SK-N-DZ (cell line): ENCODE measurements at places on chromosomes 13 and 19.
A peak's percentile ranks its signal among the peaks of the same experiment; 100 is the strongest.

- no peak for DNase-seq
Observed at GRCh38 chr13:94239135-94239534, 240.3 kb downstream of the DCT start.

DNA sequence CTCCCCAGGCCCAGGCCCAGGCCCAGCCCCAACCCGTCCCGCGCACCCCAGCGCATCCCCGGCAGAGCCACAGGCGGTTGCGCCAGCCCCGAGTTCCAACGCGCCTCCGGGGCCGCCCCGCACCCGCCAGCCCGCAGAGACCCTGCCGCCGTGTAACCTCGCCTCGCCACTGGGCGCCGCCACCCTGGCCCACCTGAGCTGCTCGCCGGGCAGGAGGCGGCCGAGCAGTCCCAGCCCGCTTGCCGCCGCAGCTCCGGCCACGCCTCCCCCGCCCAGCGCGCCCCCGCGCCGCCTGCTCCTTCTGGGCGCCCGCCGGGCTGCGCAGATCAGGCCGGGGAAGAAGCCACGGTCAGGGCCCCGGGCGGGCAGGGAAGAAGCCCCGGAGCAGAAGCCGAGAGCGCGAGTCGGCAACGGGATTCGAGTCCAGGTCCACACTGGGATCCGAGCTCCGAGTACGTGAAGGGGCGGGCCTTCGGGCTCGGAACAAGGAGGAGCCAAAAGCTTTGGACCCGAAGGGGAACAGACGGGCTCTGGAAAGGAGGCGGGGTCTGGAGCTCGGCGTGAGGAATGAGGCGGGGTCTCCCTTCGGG lies at the start of gene MBOAT7:
Gene MBOAT7, minus strand, starts transcription at position 436 of the 590 bp plus-strand sequence. CDS start 1,072 bp downstream, outside the sequence.
- no peak for DNase-seq

- DNase-seq: no peak
Observed at GRCh38 chr19:11598103-11598483, 810 bp downstream of the ZNF627 start.

DNA sequence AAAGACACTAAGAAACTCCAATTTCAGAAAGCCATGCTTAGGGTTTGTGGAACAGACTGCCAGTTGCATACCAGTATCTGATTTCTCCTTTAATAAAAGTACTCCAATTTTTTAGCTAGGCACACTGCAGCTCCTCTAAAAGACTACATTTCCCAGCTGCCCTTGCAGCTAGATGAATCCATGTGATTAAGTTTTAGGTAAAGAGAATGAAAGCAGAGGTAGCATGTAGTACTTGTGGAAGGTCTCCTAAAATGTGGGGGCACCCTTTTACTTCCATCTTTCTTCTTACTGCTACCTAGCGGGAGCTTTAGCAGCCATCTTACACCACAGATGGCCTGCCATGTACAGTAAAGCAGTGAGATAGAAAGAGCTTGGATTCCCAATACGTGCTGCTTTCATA lies 33.0 kb upstream of the TSC22D1 start:
- no peak for DNase-seq

- no peak for DNase-seq
Observed at GRCh38 chr13:76157926-76158325, 521.8 kb downstream of the LMO7 start.

DNA sequence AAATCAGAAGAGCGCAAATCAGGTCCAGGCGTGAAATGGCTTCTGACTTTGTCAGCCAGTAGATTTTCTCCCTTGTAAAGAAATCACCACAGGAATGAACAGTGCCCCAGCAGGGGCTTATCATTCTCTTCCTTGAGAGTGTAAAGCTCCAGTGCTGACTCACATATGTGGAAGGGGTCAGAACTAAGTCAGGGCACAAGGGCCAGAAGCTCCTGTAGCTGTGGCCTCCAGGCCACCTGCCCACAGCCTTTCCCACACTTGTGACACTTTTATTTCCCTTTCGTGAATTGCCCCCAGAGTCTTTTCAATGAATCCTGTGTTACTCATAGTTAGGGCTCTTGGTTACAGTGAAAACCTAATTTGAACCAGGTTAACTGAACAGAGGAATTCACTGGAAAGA lies 99.6 kb downstream of the SUCLA2 start:
- DNase-seq: no peak

DNA sequence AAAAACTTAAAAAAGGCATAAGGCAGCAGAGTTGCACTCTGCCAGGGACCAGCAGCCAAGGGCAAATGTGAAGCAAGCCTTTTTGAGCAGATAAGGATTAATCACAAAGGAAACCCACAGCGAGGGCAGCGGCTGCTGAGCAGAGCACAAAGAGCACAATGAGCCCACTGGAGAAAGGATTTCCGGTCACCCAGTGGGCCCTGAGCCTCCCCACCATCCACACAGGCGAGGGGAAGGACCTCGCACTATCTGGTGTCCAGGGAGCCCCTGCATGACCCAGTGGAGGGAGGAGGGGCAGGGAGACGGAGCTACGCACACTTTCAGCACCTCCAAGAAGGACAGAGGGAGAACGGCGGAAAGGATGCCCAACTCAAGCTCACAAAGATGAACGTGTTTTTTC lies 40.0 kb downstream of the COL4A1 start:
- no peak for DNase-seq

- no peak for DNase-seq
Observed at GRCh38 chr13:90445179-90445578, 902.3 kb upstream of the MIR17HG start.

DNA sequence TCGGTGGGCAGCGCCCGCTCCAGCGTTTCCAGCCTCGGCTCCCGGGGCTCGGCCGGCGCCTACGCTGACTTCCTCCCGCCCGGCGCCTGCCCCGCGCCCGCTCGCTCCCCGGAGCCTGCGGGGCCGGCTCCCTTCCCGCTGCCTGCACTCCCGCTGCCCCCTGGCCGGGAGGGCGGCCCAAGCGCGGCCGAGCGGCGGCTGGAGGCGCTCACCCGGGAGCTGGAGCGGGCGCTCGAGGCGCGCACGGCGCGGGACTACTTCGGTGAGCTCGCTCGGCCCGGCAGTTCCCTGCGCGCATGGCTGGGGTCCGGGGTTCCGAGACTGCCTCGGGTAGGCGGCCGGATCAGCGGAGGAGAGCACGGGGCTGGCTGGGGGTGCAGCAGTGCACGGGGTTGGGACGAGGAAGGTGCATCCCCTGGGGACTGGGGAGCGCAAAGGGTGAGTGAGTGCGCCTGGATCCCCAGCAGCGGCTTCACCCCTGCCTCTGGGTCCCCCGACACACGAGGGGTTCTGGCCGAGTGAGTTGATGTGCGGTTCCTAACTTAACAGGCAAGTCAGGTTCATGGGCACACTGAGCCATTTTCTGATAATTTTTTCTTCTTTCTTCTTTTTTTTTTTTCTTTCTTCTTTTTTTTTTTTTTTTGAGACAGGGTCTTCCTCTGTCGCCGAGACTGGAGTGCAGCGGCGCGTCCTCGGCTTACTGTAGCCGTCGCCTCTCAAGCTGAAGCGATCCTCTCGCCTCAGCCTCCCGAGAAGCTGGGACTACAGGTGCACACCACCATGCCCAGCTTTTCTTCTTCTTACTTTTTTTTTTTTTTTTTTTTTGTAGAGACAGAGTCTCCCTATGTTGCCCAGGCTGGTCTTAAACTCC lies 1.1 kb downstream of the WTIP start:
- DNase-seq: no peak

DNA sequence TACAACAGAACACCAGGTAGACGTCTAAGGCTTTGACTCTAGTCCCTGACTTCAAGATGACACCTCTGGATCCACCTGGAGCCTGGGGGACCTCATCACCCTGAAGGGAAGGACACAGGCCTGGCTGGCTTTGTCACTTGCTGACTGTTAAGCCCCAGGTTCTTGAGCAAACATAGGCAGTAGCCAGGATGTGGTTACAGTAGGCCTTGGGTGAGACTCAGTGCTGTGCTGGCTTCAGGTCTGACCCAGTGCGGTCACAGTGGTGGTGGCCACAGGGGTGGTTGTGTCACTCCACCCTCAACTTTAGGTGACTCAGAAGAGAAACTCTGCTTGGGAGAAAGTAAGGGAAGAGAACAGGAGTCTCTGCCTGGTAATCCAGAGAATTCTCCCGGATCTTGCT lies 497.8 kb downstream of the UQCRFS1 start:
- DNase-seq: no peak

GRCh38 chr13:91313103-91313502 lies 34.4 kb upstream of the MIR17HG start:
- DNase-seq: peak; percentile 21

- no peak for DNase-seq
Observed at GRCh38 chr19:29139227-29139626, 73.7 kb downstream of the UQCRFS1 start.

- DNase-seq: no peak
Observed at GRCh38 chr13:105349082-105349723, 1186.3 kb downstream of the EFNB2 start.
